ENCODE measurements at places on chromosomes 3 and 15.
A peak's percentile ranks its signal among the peaks of the same experiment; 100 is the strongest.

DNA sequence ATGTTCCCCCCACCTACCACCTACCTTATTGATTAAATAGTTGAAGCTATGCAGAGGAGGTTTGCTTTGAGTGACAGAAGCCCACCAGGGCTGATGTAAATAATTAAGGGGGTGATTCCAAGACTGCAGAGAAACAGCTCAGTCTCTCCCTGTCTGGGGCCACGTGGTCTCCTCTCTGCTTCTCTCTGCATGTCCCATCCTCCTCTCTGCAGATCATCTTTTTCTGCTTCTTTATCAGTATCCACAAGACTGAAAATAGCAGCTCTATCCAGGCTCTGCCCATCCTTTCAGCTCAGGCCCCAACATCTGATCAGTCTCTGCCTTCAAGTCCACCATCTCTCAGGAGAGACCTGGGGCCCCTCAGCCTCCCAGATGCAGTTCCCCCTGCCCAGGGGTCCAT lies 110.8 kb downstream of the ANP32A start:
- no peak for DNase-seq

DNA sequence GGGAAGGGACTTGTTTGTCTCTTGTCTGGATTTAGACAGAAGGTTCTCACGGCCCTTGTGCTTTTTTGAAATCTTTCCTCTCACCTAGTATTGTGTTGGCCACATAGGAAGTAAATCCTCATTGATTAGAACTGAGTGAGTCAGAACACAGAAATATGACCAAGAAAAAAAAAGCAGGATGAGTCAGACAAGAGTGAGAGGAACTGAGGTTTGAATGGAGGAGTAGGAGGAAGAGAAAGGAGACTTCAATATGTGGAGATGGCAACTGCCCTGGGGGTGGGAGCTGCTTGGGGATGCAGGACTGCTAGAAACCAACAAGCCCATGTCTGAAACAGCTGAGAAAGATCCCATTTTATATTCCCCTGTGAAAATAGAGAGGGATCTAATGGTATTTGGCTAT lies 194.1 kb upstream of the ZBTB20 start:
- DNase-seq: peak; percentile 81

GRCh38 chr15:94070356-94071295 lies 160.7 kb upstream of the MCTP2 start:
- peak; percentile 10 for DNase-seq

DNA sequence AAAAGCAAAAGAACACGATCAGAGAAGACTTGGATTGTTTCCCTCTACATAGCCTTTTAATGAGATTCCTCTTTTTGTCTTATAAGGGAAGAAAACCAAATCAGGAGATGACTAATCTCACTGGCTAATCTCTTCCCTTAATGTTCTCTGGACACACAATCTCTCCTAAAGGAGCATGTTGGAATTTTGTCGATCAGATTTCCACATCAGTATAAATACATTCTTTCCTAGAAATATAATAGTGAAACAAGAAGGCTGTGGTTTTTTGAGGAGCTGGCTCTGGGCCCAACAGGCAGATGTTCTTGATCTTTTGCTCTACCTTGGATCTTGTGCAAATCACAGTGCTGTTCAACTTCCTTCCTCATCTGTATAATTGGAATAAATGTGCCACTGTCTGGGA lies 94.0 kb downstream of the GTPBP8 start:
- peak; percentile 57 for DNase-seq

- no peak for DNase-seq
Measured at GRCh38 chr3:187709155-187709554, 6.8 kb upstream of the RTP2 start.
